Stimulated activated CD8-positive, alpha-beta memory T cell treated with anti-CD3 and anti-CD28 coated beads, Interleukin-12 subunit alpha, Interleukin-12 subunit beta, amount 100 ng/mL, for 4 hours (primary cell): ENCODE measurements at places on chromosomes 11 and 22.

- DNase-seq, result no peak
These were observed 12.7 kb downstream of the MUC2 start for GRCh38 chr11:1087279-1087960.

DNA sequence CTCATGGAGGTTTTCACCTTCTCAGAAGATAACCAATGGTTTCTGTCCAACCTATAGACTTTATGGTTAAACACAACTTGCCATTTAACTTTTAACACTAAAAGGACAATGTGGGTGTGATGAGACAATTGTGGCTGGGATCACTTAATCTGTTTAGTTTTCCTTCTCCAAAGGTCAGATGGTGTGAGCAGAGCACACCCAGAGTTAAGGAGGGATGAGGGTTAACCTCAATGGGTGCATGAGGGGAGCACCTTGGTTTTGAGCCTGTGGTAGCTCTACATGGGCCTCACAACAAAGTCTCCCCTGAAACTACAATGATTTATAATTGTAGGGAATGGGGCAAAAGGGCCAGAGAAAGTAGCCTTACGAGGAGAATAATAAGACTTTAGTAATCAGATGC is 28.9 kb upstream of the CHRM4 start:
- no peak for DNase-seq

DNA sequence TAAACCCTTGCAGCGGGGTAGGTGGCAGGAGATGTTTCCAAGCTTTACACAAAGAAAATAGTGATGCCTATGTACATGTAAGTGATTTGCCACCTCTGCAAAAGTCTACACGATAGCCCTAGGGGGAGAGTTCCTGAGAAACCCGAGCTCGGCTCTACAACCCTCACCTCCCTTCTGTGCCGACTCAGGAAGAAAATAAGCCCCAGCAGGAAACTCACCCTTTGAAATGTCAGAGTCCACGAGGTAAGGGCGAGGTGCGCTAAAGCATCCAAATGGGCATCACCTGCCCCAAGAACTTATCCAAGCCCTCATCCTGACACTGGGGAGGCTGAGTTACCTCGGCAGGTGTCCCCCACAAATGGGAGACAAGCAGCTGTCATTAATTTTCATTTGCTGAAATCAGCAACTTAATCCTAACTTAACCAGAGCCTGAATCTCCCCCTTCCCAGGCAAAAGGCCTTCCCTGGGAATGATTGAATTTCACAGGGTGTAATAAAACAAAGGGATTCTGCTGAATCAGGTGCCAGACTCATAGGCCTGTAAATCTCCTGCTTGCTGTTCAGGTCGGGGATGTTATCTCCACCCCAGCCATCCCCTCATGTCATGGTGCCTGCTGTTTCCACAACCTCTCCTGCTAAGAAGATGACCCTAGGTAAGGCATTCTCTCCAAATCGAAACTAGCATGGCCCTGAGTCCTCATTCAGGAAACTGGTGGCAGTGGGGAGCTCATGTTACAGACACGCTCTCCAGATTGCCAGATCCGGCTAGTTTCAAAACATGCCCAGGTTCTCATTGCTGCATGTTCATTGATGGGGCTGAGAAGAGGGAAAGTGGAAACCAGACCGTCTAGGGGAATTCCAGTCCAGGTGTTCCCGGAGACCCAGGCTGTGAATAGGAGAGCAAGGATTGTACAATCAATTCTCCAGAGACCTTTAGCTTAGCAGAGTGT is 105.3 kb upstream of the KIRREL3 start:
- no peak for DNase-seq

- no peak for DNase-seq
These were observed 310.2 kb downstream of the TBC1D22A start for GRCh38 chr22:47072642-47072967.

GRCh38 chr11:25408146-25408545 is 911.3 kb downstream of the LUZP2 start:
- DNase-seq, result no peak

GRCh38 chr11:70913715-70914231 is 338.6 kb downstream of the SHANK2 start:
- DNase-seq, result no peak

DNA sequence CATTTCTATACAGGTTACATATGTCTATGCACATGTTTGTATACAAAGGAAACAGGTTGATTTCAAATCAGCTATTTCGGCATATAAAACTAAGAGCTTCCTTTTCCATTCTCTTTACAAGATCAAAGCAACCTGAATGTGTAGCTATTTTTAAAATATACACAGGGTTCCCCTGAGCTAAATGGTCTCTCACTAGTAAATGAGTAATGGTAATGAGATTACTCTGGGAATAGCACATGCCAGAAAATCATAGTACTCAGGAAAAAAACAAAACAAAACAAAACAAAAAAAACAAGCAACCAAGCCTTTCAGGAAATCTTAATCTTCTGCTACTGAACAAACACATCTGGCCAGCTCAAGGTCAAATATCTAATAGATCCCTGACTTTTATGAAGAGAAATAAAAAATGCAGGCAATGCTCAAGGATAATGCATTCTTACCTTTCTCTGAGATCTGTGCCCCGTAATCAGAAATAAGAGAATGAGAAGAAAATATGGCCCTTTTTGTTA is 156.6 kb upstream of the POU2AF2 start:
- DNase-seq, result no peak

GRCh38 chr11:117092951-117093590 is 5.2 kb downstream of the SIK3 start:
- no peak for DNase-seq

- DNase-seq, result no peak
These were observed 34.1 kb upstream of the CALCA start for GRCh38 chr11:15006139-15006759.

- DNase-seq, result no peak
These were observed 88.8 kb upstream of the CLDN5 start for GRCh38 chr22:19612866-19613572.

DNA sequence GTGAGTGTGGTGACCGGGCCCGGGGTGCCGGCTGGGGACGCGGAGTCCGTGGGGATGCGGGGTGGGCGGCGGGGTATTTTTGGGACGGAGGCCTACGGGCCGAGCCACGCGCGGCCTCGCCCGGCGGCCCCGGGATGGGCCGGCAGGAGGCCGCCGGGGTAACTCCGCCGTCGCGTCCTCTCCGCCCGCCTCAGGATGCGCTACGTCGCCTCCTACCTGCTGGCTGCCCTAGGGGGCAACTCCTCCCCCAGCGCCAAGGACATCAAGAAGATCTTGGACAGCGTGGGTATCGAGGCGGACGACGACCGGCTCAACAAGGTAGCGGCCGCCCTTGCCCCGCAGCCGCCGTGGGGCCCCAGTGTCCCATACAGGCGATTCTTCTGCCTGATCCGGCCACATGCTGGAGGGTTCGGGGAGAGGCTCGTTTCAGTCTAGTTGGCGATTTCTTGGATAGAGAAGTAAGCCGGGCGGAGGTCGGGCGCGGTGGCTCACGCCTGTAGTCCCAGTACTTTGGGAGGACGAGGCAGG is 337 bp downstream of the RPLP2 start:
- no peak for DNase-seq

DNA sequence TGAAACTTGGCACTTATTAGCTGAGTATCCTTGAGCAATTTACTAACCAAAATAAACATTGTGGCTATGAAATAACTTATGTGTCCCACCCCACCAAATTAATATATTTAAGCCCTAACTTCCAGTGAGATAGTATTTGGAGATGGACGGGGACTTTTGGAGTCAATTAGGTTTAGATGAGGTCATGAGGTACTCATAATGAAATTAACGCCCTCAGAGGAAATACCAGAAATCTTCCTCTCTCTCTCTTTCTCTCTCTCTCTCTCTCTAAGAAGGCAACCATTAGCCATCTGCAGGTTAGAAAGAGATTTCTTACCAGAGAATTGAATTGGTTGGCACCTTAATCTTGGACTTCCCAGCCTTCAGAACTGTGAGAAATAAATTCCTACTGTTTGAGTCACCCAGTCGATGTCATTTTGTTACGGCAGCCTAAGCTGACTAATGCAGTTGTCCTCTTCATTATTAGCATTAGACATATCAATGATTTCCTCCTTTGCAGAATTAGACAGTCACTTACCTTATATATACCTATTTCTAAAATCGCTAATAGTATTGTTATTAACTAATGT is 1284.0 kb downstream of the FAM181B start:
- DNase-seq, result no peak

GRCh38 chr11:17164361-17165246 is 43.2 kb downstream of the PIK3C2A start:
- no peak for DNase-seq

DNA sequence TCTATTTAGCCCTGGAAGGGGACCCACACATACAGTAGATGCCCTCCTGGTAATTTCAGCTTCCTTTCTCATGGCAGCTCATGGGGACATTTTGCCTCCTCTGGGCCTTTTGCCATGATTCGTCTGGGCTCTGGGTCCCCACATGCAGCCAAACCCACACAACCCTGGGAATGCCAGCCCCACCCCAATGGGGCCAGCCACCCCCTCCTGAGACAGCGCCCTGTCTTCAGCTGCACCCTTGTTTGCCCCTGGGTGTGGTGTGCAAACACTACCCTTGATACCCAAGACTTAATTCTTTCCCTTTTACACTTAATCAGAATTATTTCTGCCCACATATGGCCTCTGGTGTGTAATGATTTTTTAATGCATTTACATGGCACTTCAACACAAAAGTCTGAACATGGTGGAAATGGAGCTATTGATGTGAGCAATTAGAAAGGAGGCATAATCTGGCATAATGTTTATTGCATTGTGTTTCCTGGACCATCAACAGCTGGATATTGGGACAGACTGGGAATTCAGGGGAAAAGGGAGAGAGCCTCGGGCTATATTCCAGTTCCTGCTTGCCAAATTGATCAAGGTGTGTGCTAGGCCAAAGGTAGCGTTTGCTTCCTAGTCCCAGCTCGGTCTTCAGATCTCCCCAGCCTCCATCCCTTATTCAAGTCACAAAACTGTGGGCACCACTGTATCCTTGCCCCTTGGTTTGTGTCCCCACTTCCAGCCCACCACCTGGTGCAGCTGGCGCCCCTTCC is 85.0 kb upstream of the ANO1 start:
- no peak for DNase-seq

DNA sequence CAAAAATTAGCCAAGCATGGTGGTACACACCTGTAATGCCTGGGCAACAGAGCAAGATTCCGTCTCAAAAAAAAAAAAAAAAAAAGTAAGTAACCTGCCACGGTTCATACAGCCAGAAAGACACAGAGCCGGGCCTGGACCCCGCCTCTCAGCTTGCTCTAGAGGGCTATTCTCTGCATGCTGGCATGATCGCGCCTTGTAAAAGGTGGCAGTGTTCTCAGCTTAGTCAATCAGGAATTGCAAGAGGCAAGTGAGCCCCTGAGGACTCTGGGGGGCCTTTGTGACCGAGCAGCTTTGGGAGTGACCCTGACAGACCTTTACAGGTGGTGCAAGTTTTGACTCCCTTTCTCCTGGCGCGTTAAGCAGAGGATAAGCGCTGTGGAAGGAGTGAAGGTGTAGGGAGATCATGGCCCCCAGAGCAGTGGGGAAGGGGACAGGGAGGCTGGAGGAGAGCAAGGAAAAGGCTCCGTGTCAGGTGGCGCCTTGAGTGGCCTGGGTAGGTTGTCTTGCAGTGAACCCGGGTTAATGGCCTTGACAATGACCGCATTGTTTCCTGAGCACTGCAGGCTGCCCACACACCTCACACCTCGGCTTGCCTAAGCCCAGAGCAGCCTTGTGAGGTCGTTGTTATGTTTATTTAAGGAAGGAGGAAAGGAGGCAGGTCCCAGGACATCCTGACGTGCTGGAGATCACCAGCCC is 48.9 kb downstream of the CDPF1 start:
- no peak for DNase-seq

GRCh38 chr22:47196881-47197772 is 434.7 kb downstream of the TBC1D22A start:
- no peak for DNase-seq

DNA sequence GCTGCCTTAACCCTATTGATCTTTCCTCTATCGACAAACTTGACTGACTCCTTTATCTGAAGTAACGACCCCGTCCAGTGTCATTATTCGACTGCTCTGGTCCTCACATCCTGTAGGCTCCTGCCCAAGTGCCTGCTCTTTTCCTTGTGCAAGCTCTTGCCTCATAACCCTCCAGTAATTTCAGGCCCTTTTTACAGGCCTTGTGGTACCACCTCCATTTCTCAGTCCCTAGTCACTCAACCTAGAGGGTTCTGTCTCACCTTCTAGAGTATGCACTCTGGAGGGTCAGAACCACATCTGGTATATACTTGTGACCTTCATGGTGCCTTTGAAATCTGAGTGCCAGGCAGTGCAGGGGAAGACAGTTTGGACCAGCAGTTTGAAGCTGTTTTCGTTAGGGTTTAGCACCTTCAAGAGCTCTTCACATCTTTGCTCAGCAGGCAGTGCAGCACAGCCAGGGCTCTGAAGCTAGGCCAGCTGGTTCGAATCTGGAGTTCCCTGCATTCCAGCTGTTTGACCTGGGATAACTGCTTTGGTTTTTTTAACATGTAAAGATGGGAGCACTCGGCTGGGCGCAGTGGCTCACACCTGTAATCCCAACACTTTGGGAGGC is 11.2 kb downstream of the SNRPD3 start:
- no peak for DNase-seq

GRCh38 chr22:36206255-36206654 is 4.6 kb upstream of the APOL4 start:
- DNase-seq, result no peak

GRCh38 chr11:87917111-87917510 is 258.1 kb downstream of the RAB38 start:
- no peak for DNase-seq

DNA sequence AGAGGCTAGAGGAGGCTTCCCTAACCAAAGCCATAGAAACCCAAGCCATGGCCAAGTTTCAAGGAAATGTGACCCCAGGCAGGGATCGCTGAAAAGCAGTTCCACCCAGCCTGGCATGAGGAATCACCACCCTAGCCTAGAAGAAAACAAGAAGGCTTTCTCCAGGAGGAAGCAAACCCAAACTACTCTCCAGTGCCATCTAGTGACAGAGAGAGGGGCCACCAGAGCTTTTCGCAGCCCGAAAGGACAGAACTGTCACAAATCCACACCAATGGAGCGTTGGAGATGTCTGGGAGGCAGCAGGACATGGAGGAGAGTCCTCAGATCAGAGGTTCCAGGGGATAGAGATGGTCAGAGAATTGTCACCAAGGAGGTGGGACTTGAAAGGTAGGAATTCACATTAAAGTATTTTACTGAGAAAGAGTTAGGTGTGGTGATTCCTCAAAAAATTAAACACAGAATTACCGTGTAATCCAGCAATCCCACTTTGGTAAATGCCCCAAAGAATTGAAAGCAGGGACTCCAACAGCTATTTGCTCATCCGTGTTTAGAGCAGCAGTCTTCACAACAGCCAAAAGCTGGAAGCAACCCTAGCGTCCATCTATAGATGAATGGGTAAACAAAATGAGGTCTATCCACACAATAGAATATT is 67.3 kb upstream of the NUP50 start:
- no peak for DNase-seq

GRCh38 chr11:92154110-92154509 is 70.5 kb upstream of the FAT3 start:
- DNase-seq, result no peak

- no peak for DNase-seq
These were observed 13.0 kb downstream of the ABCC8 start for GRCh38 chr11:17463546-17464174.
